ENCODE measurements at places on chromosomes 2 and 18. TPM values are rescaled to one million over a fixed set of nuclear protein-coding genes. Genes with fewer than 3 reads are reported as not detected.

GRCh38 chr2:37568565-37568964 is 102.9 kb downstream of the CDC42EP3 start:
- H3K27ac ChIP-seq = no peak overlapping the region
- H3K27me3 ChIP-seq = no peaks in the 10 kb centered on the region
- H3K4me3 ChIP-seq = no peak overlapping the region
- DNase-seq = no peak

Gene MC4R
- total RNA-seq = not detected

Gene RTP5
- not detected for total RNA-seq

GRCh38 chr2:10046931-10047330 is 3.6 kb downstream of the KLF11 start:
- H3K4me1 ChIP-seq = peaks cover 14% of the 10 kb centered on the region
- H3K36me3 ChIP-seq = peaks cover 8% of the 10 kb centered on the region
- H3K27ac ChIP-seq = no peak overlapping the region
- H3K27me3 ChIP-seq = no peaks in the 10 kb centered on the region
- DNase-seq = no peak

Gene LDLRAD4
- total RNA-seq = 5.7 TPM

Gene VPS4B
- 24.8 TPM for total RNA-seq

GRCh38 chr2:25298776-25299431 is 42.8 kb downstream of the DNMT3A start:
- no peaks in the 10 kb centered on the region for H3K27me3 ChIP-seq
- peak overlapping the region; percentile 16 for H3K27ac ChIP-seq
- H3K36me3 ChIP-seq = no peaks in the 10 kb centered on the region
- no peak overlapping the region for H3K4me3 ChIP-seq
- peaks cover 43% of the 10 kb centered on the region for H3K4me1 ChIP-seq
- no peak for DNase-seq

Gene LPIN2
- 4.7 TPM for total RNA-seq

DNA sequence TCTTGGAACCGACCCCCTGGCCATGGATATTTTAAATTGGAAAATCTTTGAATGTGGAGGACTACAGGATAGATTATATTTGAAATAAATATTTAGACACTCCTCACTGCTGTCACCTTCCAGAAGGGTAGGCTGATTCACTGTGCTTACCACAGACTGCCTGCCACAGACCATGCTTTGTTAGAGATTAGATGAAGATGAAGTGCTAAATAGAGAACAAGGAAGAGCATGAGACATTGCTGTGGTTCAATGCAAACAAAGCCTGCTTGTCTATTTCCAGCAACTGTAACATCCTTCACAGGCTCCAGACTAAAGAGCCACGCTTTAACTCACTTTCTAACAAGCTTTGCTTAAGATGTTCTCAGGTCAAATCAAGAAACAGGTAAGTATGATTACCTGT is 81.0 kb upstream of the TMEM17 start:
- peaks cover 2% of the 10 kb centered on the region for H3K27me3 ChIP-seq
- no peaks in the 10 kb centered on the region for H3K36me3 ChIP-seq
- H3K4me3 ChIP-seq = no peak overlapping the region
- H3K4me1 ChIP-seq = no peaks in the 10 kb centered on the region

GRCh38 chr2:199455545-199456382 is 2.0 kb downstream of the SATB2 start:
- peaks cover 8% of the 10 kb centered on the region for H3K4me1 ChIP-seq
- no peaks in the 10 kb centered on the region for H3K36me3 ChIP-seq
- H3K4me3 ChIP-seq = peak overlapping the region; percentile 91
- H3K27ac ChIP-seq = no peak overlapping the region

Gene STARD6
- not detected for total RNA-seq

- H3K4me1 ChIP-seq = no peaks in the 10 kb centered on the region
- no peaks in the 10 kb centered on the region for H3K27me3 ChIP-seq
- DNase-seq = no peak
- no peaks in the 10 kb centered on the region for H3K36me3 ChIP-seq
These were observed 20.8 kb upstream of the TMX3 start for GRCh38 chr18:68735483-68736343.

DNA sequence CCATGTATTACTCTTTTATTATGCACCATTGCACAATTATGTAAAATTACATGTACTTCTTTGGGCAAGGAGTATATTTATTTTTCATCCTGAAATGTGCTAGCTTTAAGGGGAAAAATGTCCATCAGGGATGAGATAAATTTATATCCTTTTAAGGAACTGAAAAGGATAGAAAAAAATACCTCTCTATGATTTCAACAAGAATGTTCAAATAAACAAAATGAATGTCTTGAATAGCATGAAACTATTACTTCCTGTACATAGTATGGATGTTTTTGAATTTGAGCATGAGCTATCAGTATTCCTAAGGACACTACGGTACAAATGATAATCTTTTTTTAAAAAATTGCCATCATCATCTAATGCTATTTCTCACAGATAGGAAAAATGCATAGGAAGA is 1611.9 kb upstream of the ZEB2 start:
- H3K4me1 ChIP-seq = no peaks in the 10 kb centered on the region
- no peak for DNase-seq
- no peaks in the 10 kb centered on the region for H3K36me3 ChIP-seq
- no peak overlapping the region for H3K27ac ChIP-seq
- no peak overlapping the region for H3K4me3 ChIP-seq
- no peaks in the 10 kb centered on the region for H3K27me3 ChIP-seq

GRCh38 chr2:206423147-206423546 is 20.2 kb upstream of the ADAM23 start:
- no peaks in the 10 kb centered on the region for H3K36me3 ChIP-seq
- no peak overlapping the region for H3K4me3 ChIP-seq
- no peaks in the 10 kb centered on the region for H3K4me1 ChIP-seq
- H3K27me3 ChIP-seq = no peaks in the 10 kb centered on the region
- no peak overlapping the region for H3K27ac ChIP-seq
- DNase-seq = no peak

Gene DLGAP1
- total RNA-seq = 0.13 TPM

- peaks cover 2% of the 10 kb centered on the region for H3K4me1 ChIP-seq
- no peaks in the 10 kb centered on the region for H3K36me3 ChIP-seq
- no peak for DNase-seq
- no peak overlapping the region for H3K4me3 ChIP-seq
- H3K27ac ChIP-seq = no peak overlapping the region
- H3K27me3 ChIP-seq = no peaks in the 10 kb centered on the region
These were observed 75.5 kb upstream of the KLF7 start for GRCh38 chr2:207241198-207241597.

- no peak overlapping the region for H3K4me3 ChIP-seq
- DNase-seq = no peak
- no peaks in the 10 kb centered on the region for H3K4me1 ChIP-seq
- H3K27me3 ChIP-seq = no peaks in the 10 kb centered on the region
- no peaks in the 10 kb centered on the region for H3K36me3 ChIP-seq
- no peak overlapping the region for H3K27ac ChIP-seq
These were observed 49.4 kb downstream of the PDE1A start for GRCh38 chr2:182377467-182377866.

- H3K4me1 ChIP-seq = peaks cover 3% of the 10 kb centered on the region
- H3K4me3 ChIP-seq = no peak overlapping the region
- DNase-seq = no peak
- no peaks in the 10 kb centered on the region for H3K36me3 ChIP-seq
- H3K27ac ChIP-seq = peak overlapping the region; percentile 0
These were observed 18.4 kb upstream of the YES1 start for GRCh38 chr18:830315-830901.

Gene GPAT2
- total RNA-seq = 7.0 TPM

Data from psoas muscle (tissue), 8 donors.